Naive thymus-derived CD4-positive, alpha-beta T cell (primary cell): ENCODE measurements at places on chromosomes 2 and 18. TPM values are rescaled to one million over a fixed set of nuclear protein-coding genes. Genes with fewer than 3 reads are reported as not detected.

GRCh38 chr2:221810245-221810644, 238.1 kb upstream of the EPHA4 start:
- DNase-seq = no peak
- H3K27ac ChIP-seq = no peak overlapping the region
- H3K4me3 ChIP-seq = no peak overlapping the region

GRCh38 chr2:36035137-36035536, 320.4 kb upstream of the CRIM1 start:
- no peaks in the 10 kb centered on the region for H3K36me3 ChIP-seq
- H3K27ac ChIP-seq = no peak overlapping the region
- no peaks in the 10 kb centered on the region for H3K4me1 ChIP-seq
- no peaks in the 10 kb centered on the region for H3K27me3 ChIP-seq
- DNase-seq = no peak

DNA sequence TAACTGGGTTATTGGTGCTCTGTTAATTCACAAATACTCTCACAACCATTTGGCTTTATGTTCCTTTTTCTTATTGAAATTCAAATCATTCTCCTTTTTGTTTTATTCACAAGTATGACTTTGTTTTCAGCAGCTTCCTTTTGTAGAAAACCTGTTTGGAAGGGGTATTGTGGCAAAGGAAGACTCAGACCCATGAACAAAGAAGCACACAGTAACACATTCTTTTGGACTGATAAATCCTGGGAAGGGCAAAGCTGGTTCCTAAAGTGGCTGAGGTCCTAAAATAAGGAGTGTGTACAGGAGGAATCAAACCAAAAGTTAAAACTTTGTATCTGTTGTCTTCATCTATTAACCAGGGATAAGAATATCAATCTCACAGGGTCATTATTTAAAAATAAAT, 374.7 kb upstream of the FIGN start:
- H3K27me3 ChIP-seq = no peaks in the 10 kb centered on the region
- H3K4me3 ChIP-seq = no peak overlapping the region
- no peaks in the 10 kb centered on the region for H3K36me3 ChIP-seq
- H3K4me1 ChIP-seq = no peaks in the 10 kb centered on the region
- no peak for DNase-seq

DNA sequence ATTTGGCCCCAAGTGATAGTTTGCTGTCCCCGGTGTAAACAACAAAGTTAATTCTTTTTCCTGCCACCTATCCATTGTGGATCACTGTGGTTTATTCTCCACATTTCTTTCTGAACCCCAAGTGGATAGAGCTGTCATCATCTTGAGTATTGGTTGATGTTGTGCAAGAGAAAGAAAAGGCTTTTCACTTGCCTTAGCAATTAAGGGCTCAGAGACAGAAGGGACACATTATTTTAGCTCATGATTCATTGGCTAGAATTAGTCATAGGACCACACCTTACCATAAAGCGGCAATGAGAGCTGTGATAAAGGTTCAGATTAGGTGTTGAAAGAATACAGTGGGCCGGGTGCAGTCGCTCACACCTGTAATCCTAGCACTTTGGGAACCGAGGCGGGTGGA, 442.1 kb upstream of the DCC start:
- H3K27ac ChIP-seq = no peak overlapping the region
- H3K36me3 ChIP-seq = no peaks in the 10 kb centered on the region
- H3K4me3 ChIP-seq = no peak overlapping the region
- no peaks in the 10 kb centered on the region for H3K4me1 ChIP-seq
- DNase-seq = no peak
- H3K27me3 ChIP-seq = no peaks in the 10 kb centered on the region

DNA sequence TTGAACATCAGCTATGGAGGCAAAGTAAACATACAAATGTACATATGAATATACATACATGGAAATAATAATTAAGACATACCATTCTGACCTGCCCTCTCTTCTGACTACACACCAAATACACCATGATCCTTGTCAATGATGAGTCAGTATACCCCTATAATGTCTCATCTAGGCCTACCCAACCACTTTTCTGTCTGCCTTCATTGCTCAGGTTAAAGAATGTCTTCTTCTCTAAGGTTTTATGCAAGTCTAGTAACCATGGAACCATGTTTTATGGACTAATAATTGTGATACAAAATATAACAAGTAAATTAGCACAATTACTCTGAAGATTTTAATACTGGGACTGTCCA, 128.7 kb downstream of the NCKAP5 start:
- H3K27me3 ChIP-seq = no peaks in the 10 kb centered on the region
- H3K4me1 ChIP-seq = no peaks in the 10 kb centered on the region
- H3K36me3 ChIP-seq = no peaks in the 10 kb centered on the region
- H3K27ac ChIP-seq = no peak overlapping the region
- H3K4me3 ChIP-seq = no peak overlapping the region

DNA sequence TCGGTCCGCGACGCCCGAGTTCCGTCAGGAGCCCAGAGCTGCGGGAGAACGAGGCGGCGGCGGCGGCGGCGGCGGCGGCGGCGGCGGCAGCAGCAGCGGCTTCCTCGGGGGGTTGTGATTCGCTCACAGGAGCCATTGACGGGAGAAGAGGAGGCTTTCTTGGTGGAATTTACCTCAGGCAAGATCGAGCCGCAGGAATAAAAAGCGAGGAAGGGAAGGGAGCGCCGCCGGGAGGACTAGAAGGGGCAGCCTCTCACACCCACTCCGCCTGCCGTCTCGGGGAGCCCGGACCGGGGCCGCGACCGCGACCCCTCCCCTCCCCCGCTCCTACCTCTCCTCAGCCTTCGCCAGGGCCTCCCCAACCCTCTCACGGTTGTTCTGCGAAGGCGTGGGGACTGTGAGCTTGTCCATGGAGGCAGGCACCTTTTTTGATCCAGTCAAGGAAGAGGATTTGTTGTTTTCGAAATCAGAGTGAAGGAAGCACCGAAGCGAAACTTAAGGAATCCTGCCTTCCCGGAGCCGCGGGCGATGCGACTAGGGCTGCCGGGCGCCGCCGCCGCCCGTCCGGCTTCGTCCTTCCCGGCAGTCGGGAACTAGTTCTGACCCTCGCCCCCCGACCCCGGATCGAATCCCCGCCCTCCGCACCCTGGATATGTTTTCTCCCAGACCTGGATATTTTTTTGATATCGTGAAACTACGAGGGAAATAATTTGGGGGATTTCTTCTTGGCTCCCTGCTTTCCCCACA, 506 bp downstream of the BMPR2 start:
- DNase-seq = peak; percentile 60
- peak overlapping the region; percentile 95 for H3K4me3 ChIP-seq
- peaks cover 9% of the 10 kb centered on the region for H3K4me1 ChIP-seq
- peak overlapping the region; percentile 81 for H3K27ac ChIP-seq
- no peaks in the 10 kb centered on the region for H3K27me3 ChIP-seq
- peaks cover 12% of the 10 kb centered on the region for H3K36me3 ChIP-seq

KCNG2 gene
- total RNA-seq = not detected in 2 replicates

FAM228A gene
- total RNA-seq = 0.54 TPM
